Effector memory CD4-positive, alpha-beta T cell (primary cell): ENCODE measurements at places on chromosomes 5 and 9.

DNA sequence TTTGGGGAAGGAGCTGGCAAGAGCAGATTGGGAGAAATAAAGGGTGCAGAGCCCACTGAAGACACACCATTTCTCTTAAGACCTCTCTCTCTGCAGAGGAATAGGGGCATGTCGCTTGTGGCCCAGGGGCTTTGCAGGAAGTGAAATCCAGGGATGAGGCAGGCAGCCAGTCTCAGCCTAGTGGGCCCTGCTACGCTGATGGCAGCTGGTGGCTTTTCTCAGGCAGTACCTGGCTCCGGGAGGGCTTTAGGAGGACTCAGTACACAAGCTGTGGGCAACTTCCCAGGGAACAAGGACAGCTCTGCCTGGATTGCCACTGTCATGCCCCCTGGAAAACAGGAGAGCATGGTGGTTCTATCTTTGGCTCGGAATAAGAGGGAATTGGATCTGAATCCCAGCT is 76.2 kb upstream of the NEURL1B start:
- DNase-seq: no peak

- no peak for DNase-seq
These were observed 248.1 kb downstream of the IRX1 start for GRCh38 chr5:3843706-3844105.

DNA sequence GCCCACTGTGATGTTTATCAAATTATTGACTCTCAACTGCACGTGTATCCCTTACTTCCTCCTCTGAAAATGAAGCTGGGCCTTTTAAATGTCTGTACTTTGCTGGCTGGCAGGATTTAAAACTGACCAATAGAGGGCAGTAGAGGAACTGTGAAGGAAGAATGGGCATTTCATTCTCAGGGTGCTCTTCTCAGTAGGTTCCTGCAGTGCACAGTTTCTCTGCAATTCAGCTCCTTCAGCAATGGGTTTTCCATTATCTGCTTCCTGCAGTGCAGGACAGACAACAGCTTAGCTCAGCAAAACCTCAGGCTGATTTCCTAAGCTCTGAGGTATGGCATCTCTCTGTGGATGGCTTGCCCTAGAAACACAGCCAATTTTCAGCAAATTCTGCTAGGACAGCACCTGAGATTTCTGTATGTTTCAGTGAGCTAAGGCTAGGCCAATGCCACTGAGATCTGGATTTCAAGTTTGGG is 298.4 kb upstream of the PRDM9 start:
- DNase-seq: no peak

- no peak for DNase-seq
These were observed 213.6 kb downstream of the MAPKAP1 start for GRCh38 chr9:125493384-125493783.

- no peak for DNase-seq
These were observed 20.8 kb downstream of the AGXT2 start for GRCh38 chr5:35026941-35027340.

DNA sequence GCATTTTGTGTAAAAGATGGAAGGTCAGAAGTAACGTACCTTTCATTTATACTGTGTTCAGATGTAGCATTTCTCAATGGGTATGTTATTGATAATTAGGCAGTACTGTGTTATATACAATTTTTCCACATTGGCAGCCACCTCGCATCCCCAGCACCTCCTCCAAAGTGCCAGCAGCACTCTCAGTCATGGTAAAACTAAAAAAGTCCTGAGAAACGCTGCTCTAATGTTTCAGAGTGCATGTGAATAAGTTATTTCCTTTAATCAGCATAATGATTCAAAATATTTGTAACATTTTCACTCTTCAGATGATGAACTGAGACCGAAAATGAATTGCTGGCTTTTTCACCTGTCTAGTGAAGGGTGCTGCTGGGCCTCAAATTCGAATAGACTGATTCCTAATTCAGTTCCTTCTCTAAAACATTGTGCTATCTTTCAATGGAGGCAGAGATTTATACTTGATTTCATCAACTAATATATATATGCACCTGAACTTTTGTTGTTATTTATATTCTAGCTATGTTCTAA is 79.9 kb upstream of the ANKRD55 start:
- no peak for DNase-seq

GRCh38 chr5:171427318-171428167 is 8.1 kb downstream of the FGF18 start:
- DNase-seq: no peak

DNA sequence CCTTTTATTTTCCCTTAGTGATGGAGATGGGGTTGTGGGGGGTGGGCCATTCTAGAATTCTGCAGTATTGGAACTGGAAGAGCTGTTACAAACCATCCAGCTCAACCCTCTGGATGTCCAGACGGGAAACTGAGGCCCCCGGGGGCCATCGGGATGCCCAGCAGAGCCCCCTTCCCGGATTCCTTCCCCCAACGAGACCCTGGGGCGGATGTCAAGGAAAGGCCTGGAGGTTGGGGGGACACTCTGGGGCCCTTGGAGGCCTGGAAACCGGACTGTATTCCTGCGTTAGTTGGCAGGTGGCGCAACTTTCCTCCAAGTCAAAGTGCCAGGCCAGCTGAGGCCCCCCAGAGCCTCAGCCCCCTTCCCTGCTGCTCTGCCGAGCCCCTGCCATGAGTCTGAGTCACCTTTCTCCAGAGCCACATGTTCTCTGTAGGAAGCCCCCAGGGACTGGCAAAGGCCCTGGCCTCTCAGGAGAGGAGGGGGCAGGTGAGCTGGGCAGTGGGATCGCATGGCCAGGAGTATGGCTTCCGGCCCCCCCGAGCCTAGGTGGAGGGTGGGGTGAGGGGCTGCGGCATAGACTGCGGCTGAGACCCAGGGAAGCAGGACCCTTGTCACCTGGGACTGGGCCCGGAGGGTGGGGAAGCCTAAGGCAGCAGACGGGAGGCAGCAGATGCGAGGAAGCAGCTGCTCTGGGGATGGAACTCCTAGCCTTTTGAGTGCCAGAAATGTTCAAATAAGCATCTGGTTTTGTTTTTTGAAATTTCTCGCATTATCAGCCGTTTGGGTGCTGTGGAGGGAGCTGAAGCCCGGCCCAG is 17.8 kb upstream of the FIBCD1 start:
- no peak for DNase-seq

DNA sequence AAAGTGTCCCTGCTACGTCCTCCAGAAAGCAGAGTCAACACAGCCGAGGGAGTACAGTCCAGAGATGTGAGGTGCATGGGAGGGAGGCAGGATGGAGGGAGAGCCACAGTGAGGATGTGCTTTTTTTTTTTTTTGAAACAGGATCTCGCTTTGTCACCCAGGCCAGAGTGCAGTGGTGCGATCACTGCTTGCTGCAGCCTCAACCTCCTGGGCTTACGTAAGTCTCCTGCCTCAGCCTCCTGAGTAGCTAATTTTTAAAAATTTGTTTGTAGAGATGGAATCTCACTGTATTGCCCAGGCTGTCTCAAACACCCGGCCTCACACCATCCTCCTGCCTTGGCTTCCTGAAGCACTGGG is 33.2 kb upstream of the ALDH1B1 start:
- no peak for DNase-seq

GRCh38 chr5:55702598-55703345 is 9.4 kb downstream of the SLC38A9 start:
- no peak for DNase-seq

DNA sequence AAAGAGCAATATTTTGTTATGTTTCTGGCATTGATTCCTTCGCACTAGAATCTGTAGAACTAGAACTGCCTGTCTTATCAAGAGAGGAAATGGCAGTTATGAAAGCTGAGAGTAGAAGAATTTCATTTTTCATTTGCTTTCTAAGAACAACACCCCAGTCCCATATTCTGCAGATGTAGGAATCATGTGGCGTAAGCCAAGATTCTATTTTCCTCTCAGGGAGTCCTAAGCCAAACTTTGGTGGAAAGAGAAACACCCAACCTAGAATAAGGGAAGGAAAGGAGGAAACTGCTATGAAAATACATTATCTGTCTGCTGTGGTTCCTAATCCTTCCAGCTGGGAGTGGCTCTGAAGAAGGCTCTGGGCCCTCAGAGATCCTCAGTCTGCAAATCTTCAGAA is 1176.9 kb upstream of the C9orf72 start:
- DNase-seq: no peak

- DNase-seq: no peak
These were observed 7.3 kb upstream of the PTGER4 start for GRCh38 chr5:40672425-40672824.

- DNase-seq: peak; percentile 41
These were observed 84.0 kb downstream of the ZFAND5 start for GRCh38 chr9:72280913-72281500.

- DNase-seq: no peak
These were observed 1049.0 kb downstream of the PTPRD start for GRCh38 chr9:9563817-9564216.

GRCh38 chr5:80736730-80737129 is 81.9 kb upstream of the DHFR start:
- DNase-seq: no peak

- DNase-seq: no peak
These were observed 114.7 kb downstream of the TMEM232 start for GRCh38 chr5:110611817-110612216.

DNA sequence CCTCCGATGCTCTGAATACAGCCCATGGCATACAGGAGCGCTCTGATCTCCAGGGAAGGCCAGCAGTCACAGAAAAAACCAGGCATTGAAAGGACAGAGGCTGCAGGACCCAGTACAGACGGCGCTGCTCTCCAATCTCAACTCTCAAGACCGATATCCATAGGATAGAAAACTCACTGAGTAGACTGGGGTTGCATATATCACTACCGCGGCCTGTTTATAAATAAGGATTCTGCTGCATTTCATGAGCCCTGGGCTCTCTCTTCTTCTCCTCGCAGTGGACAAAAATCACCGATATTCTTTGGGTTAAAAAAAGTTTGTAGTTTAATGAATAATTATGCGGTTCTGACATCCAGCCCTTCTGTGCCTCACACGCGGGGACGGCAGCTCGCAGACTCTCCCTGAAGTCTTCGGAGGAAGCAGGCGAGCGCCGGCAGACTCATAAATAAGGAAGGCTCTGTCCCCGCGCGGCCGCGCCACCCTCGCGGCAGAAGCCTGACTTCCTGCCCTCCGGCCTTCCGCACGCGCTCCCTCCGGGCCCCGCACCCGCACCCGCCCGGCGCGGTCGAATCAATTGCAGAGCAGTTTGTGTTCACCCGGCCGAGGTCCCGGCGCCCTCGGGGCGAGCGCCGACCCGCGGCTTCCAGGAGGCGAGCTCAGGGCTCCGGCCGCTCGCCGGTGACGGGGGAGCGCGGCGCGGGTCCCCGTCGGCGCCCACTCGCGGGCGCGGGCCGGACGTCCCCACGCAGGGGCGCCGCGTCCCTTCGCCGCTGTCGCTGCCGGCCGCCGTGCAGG is at the start of gene FAM78A:
Gene FAM78A, minus strand, starts transcription at position 417 of the 795 bp plus-strand sequence. Its CDS starts 331 bp downstream, at position 86.
- DNase-seq: peak; percentile 25

- no peak for DNase-seq
These were observed 1.0 kb upstream of the CACFD1 start for GRCh38 chr9:133458643-133459312.

DNA sequence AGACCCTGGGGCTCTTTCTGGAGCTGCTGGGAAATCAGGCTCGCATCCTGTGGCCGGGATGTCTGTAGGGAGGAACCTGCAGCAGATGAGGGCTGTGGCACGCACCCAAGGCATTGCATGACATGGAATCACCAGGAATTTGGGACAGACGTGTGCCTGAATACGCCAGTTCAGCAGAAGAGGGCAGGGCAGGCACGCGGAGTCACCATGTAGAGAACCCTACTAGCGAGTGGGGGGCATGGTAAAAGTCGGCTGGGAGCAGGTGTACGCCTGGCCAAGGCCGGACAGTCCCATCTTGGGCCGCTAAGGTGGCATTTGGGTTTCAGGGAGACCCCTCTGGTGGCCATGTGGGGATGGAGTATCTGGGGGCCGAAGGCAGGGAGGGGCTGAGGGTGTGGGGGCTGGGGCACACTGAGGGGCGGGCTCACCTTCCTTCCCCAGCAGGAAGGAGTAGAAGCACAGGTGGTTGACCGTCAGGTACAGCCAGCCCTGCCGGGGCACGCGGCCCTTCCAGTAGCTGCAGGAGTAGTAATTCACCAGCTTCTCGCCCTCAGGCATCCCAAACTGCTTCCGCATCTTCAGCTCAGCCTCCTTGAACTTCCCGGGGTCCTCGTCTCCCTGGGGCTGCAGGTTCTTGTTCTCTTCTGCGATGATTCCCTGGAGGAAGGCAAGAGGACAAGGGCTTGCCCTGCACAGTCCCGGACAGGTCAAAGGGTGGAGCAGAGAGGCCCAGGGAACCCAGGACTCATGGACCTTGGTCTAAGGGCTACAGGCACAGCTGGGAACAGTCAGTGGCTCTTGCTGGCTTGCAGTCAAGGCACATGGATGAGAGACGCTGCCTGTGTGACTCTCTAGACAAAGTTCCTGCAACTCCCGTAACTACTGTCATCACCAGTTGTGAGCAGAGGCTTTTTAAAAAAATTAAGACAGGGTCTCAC is 13.5 kb downstream of the TBC1D9B start:
- no peak for DNase-seq

DNA sequence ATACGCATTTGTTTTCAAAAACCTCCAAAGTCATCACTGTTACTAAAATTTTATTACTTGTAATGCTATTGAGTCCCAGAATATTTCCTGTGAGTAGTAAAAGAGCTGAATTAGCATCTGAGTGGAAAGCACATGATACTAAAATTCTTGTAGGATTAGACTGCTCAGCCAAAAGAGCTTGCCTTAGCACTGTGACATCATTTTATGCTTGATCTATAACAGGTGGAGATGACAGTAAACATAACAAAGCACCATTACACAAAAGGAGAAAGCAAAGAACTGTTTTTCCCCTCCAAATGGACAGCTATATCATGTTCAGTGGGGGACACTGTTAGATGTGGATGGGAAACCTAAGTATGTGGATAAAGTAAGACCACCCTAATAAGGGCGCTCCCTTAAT is 5.8 kb upstream of the JAK2 start:
- no peak for DNase-seq

- peak; percentile 19 for DNase-seq
These were observed 15.0 kb upstream of the PTBP3 start for GRCh38 chr9:112348257-112349007.

DNA sequence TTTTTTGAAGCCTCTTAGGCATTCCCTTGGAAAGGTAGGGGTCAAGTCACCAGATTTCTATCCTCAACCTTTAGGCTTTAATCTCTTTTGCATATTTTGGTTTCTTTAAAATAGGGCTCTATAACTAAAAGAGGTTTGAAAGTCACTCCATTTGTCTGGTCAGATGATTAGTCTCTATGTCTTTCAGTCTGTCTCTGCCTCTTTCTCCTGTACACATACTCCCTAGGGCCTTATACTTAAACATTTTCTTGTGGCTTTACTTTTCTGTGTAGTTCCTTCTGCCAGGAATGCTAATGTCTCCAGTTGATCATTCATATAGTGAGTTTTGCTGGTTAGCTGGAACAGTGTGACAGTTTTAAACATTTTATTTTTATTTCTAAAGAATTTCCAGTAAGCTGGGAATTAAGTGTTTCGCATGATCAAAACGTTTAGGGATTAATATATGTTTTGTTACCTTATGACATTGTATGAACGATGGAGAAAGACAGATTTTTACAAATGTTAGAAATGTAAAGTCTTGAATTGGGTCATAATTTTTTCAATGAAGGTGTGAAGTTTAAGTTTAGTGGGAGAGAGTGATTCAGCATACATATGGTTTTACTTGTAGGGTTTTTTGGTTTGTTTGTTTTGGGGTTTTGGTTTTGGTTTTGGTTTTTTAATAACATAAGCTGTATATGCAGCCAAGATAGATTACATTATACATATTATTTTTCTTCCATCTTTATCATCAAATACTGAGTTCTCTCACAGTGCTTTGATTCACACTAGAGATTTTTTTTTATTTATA is 90.6 kb downstream of the ZCCHC7 start:
- no peak for DNase-seq

- no peak for DNase-seq
These were observed 321.4 kb downstream of the GADD45G start for GRCh38 chr9:89926167-89926566.
